Left renal cortex interstitium (tissue), 4 donors: ENCODE measurements at places on chromosomes 7 and 10.

- no peak for DNase-seq
Observed at GRCh38 chr7:24409431-24410024, 125.5 kb downstream of the NPY start.

DNA sequence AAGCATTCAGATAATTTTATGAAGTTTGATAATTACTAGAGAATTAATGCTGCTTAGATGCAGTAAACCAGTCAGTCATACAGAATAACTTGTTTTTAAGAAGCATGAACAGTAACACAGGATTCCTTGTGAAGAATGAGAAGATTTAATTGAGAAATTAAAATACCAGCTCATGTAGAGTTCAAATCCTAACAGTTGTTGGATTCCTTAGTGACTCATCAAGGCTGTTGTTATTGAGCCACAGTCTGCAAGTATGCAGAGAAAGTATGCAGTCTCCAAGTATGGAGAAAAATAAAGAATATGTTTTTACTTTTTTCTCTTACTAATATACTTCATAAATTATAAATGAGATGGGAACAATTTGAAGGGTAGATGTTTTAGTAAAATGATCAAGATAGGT, 30.2 kb upstream of the CYP26C1 start:
- no peak for DNase-seq

DNA sequence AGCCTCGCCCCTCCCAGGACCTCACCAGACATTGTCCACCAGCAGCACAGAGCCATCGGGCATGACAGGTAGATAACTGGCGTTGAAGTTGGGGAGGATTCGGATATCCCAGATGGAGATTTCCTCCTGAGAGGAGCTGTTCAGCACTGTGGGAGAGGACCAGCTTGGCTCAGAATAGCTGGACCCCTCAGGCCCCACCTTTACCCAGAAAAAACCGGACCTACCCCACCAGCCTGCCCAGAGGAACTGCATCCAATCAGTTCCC, 1.5 kb downstream of the TRAPPC14 start:
- DNase-seq: no peak

GRCh38 chr7:1369916-1370657, 89.2 kb downstream of the MICALL2 start:
- no peak for DNase-seq

DNA sequence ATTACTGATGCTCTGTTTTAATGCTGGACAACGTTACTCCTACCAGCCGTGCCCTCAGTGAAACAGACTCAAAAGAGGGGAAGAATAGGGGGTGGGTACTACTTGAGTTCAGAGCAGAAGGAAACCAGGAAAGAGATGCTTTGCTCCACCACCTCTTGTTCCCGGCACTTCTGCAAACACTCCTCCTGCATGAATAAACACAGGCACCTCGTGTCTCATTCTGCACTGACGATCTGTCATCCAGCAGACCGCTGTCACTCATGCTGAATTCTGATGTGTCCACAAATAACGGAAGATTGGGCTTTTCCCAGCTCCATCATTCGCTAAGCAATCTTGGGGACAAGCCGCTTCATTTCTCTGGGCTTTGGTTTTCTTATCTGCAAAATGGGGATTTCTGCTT, 26.7 kb downstream of the YWHAG start:
- no peak for DNase-seq
